RPMI7951 (cell line): ENCODE measurements at places on chromosomes 4 and X. TPM values are rescaled to one million over a fixed set of nuclear protein-coding genes. Genes with fewer than 3 reads are reported as not detected.

The LINC00632 gene
- total RNA-seq: 0.39 and 0.48 TPM in 2 replicates

DNA sequence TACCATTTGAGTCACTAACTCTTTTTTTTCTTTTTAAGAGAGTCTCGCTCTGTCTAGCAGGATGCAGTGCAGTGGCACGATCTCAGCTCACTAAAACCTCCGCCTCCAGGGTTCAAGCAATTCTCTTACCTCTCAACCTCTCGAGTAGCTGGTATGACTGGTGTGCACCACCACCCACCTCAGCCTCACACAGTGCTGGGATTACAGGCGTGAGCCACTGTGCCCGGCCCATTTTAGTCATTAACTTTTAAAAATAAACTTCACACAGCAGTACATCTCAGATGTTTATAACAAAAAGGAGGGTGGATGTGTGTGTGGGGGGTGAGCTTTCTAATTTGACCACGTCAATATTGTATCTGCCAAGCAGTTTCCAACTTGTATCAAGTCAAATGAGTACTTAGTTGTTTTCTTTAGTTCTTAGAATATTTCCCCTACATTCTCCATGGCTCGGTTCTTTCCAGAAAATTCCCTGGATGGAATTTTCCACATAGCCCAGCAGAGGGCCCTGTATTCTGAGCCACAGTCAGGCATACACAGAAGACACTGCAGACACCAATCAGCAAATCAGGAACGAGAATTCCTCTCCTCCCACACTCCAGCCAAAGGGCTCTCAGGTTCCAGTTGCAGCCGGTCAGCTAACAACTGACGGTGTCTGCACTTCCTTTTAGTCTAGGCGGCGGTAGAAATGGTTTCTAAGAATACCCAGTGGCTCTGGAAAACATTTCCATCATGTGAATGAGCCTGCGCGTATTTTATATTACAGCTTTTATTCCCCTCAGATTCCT, 20.1 kb upstream of the ARAF start:
- DNase-seq: peak; percentile 94

DNA sequence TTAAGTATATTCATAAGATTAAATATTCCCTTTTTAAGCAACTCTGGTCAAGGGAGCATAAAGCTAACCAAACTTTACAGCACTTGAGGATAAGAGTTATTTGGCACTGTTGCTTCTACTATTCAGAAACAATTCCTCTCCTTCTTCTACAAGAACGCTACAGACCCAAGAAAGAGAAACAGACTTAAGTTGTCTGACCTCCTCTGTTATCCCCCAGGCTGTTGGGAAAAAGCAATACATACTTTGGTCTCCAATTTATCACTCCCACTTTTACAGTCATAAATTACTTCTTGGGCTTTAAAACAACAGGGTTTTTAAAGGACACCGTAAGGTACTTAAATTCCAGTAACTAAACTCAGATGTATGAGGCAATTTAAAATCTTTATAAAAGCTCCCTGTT, 147.4 kb downstream of the COL25A1 start:
- DNase-seq: no peak

The TXK gene
- total RNA-seq: 2.3 and 2.5 TPM in 2 replicates

DNA sequence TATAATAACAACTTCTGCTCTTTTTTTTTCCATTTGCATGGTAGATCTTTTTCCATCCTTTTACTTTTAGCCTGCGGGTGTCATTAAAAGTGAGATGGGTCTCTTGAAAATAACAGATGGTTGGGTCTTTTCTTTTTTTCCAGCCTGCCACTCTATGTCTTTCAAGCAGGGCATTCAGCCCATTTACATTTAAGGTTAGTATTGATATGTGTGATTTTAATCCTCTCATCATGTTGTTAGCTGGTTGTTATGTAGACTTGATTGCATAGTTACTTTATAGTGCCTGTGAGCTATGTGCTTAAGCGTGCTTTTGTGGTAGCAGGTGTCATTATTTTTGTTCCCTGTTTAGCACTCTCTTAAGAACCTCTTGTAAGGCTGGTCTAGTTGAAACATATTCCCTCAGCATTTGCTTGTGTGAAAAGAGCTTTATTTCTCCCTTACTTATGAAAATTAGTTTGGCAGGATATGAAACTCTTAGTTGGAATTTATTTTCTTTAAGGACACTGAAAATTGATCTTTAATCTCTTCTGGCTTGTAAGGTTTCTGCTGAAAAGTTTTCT, 326.1 kb downstream of the SH3BGRL start:
- DNase-seq: no peak
